Psoas muscle (tissue), 8 donors: ENCODE measurements at places on chromosomes 2 and 18. TPM values are rescaled to one million over a fixed set of nuclear protein-coding genes. Genes with fewer than 3 reads are reported as not detected.

The MROH2A gene
- not detected for total RNA-seq

The PDE1A gene
- total RNA-seq, result 1.8 TPM

The LCT gene
- not detected for total RNA-seq

The CACNB4 gene
- 1.1 TPM for total RNA-seq

The STPG4 gene
- not detected for total RNA-seq

The MC4R gene
- total RNA-seq, result not detected

The FBXO36 gene
- 0.49 TPM for total RNA-seq
